ENCODE measurements at places on chromosomes 2 and 18.

DNA sequence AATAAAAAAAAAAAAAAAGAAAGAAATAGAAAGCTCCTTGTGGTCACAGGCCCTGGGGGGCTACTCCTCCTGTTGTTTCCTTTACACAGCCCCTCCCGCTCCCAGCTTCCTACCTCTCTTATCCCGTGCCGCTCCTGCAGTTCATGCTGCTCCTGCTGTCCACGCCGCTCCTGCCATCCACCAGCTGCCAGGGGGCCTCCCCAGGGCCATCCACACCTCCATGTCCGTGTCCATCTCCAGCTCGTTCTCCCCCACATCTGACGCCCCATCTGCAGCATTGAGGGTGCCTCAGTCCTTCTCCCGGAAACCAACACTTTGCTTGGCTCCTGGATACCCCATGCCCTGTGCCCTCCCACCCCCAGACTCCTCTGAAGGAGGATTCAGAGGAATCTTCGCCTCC is 191.7 kb downstream of the EIPR1 start:
- DNase-seq: no peak

DNA sequence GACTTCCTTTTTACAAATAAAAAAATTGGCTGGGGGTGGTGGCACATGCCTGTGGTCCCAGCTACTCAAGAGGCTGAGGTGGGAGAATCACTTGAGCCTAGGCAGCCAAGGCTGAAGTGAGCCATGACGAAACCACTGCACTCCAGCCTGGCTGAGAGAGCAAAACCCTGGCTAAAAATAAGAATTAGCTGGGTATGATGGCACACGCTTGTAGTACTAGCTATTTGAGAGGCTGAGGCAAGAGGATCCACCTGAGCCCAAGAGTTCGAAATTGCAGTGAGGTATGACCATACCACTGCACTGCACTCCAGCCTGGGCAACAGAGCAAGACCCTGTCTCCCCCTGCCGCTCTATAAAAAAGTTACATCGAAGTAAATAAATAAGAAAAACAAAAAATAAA is 33.7 kb downstream of the GFPT1 start:
- no peak for DNase-seq

GRCh38 chr2:48328159-48328809 is 201.7 kb upstream of the STON1 start:
- DNase-seq: no peak

DNA sequence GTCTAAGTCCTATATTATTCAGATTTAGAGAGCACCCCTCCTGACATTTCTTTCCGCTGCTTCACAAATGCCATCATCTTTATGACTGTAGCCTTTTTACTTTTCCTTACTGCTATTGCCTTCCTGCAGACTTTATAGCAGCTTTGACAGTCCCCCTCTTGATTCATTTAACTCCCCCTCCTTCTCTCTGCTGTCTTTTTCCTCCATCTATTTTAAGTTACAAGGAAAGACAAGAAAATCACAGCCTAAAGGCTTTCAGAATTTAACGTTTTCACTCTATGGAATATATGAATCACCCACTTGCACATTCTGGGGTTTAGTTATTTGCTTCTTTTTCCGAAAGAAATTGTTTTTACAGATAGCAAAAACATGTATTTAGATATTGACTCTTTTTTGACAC is 183.4 kb upstream of the SETBP1 start:
- DNase-seq: no peak

DNA sequence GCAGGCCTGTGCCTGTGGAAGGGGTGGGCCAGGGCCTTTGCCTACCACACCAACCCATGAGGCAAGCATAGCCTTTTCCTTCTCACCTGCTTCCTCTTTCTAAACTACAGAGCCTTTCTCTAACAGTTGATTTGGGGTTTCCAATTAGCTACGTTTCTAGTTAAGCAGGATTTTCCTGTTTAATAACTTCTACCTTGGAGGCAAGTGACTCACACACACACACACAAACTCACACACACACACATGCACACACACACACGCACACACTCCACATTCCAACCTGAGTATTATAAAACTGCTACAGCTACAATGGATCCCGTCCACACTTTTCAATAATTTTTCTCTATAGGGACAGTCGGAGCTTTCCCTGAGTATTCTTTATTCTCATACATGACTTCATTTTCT is 84.9 kb downstream of the SOX11 start:
- no peak for DNase-seq
